ENCODE measurements at places on chromosomes 1 and 21.

- DNase-seq: peak; percentile 27
These were observed 103.9 kb downstream of the CASZ1 start for GRCh38 chr1:10692401-10693021.

DNA sequence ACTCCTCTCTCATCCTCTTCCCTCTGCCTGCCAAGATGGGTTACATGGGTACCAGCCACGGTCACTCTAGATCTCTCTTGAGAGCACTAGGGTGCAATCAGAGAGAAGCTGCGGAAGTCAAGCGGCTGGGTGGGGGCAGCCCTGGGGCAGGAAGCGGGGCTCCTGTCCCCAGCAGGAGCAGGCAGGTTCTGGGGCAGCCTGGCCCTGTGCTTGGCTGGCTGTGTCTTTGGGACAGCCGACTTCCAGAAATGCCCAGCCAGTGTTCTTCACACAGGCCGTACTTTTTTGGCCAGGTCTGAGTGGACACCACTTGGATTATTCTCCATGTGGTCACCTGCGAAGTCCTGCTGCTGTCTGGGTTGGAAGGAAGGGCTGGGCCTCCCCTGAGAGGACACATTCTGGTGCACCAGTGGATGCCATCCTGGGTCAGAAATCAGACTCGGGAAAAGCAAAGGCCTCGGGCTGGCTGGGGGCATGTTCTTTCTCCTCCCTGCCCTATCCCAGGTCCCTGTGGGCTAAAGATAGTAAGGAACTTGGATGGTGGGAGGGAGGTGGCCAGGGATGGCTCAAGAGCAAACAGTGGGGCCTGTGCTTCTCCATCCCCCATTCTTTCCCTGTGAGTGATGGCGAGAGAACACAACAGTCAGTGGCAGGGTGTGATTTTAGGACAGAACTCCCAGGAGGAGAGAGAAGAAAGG is 93.7 kb downstream of the ITPKB start:
- DNase-seq: no peak

DNA sequence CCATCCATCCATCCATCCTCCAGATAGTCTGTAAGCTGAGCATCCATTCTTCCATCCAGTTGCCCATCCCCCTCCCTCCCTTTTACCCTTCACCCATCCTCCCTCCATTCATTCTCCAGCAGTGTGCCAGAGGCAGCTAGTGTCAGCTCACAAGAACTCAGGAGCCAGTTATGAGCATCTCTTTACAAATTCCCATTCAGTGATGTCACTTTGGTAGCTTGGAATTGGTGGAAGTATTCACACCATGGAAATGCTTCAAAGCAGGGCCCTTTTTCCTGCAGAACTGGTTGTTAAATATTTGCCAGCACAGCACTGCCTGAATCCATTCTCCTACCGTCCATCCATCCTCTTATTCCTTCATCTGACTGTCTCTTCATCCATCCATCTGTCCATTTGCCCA is 72.5 kb downstream of the ARHGEF10L start:
- DNase-seq: peak; percentile 59

DNA sequence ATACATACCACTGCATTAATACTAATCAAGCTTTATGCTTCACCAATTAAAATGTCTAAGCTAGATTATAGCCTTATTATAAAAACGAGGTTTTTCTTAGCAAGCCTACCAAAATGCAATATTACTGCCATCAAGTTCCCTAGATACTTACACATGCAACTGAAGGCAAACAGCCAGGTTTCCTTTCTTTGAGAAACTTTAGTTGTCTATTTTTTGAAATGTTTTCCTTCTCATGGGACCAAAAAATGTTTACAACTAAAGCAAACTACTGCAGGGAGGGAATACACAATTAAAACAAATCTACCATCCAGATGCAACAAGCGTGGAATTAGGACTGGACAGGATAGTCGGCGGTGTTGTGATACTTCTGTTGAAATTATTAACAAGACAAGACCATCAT is 1.3 kb downstream of the ZNF644 start:
- no peak for DNase-seq

GRCh38 chr1:178940068-178940765 is 69.3 kb upstream of the ANGPTL1 start:
- DNase-seq: peak; percentile 65

- DNase-seq: peak; percentile 97
These were observed 88.8 kb downstream of the MAST2 start for GRCh38 chr1:45892068-45892785.

DNA sequence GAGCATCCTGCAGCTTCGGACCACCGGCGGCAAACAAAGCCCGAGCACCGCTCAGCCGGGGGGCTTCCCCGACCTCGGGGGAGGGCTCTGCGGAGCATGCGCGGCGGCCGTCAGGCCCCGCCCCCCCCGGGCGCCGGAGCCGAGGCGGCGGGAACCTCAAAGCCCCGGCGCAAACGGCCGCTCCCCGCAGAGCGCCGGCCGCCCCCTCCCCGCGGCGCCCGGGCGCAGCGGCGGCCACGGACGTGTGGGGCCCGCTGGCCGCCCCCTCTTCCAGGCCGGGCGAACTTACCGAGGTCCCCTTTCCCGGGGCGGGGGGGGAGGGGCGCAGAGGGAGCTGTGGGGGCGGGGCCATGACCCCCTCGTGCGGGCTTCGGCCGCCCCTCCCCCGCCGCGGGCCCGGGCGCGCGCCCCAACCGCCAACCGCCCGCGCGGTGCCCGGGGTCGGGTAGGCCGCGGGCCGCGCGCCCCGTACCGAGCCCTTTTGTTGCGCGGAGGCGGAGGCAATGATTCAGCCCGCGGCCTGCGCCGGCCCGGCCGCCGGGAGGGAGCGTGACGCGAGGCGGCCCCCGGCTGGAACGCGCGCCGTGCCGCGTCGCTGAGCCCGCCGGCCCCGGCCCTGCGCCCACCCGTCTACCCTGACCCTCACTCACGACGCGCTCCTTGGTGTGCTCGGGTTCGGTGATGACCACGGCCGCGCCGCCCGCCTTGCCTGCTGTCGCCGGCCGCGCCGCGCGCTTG is 1.7 kb downstream of the RCC2 start:
- peak; percentile 49 for DNase-seq

DNA sequence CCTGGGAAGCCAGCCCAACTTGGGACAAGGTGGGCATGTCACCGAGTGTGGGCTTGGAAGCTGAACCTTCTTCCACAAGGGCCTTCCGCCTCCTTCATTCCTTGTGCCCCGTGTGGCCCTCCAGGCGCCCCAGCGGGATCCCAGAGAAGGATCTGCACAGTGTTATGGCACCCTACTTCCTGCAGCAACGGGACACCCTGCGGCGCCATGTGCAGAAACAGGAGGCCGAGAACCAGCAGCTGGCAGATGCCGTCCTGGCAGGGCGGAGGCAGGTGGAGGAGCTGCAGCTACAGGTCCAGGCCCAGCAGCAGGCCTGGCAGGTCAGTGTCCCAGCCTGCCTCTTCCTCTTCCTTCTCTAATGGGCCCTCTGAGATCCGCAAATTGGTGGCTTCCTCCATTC is 5.8 kb upstream of the BGLAP start:
- DNase-seq: no peak

DNA sequence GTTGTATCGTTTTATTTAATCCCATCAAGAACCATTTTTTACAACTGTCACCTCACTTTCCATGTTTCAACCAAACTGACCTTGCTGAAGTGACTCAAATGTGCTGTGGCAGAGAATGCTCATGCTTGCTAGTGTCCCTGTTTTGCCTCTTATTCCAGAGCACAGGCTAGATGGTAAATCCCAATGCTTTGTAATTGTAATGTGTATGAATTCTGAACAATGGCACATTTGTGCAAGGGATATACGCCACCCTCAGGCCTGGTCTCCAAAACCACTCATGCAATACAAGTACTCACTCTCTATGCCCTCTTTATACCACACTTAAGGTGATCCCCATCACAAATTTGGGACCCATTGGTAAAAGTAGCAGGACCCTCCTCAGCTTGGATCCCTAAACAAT is 313.6 kb downstream of the HHIPL2 start:
- no peak for DNase-seq

DNA sequence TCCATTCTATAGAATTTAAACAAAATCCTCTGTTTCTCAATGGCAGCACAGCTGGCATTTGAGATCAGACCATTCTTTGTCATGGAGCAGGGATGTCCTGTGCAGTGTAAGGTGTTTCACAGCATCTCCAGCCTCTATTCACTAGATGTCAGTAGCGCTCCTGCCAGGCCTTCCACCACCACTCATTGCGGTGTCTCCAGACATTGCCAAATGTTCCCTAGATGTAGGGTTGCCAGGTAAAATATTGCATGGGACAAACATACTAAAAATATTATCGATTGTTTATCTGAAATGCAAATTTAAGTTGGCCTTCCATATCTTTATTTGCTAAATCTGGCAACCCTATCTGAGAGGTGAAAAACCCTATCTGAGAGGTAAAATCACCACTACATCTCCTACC is 11.7 kb downstream of the ITLN2 start:
- peak; percentile 34 for DNase-seq

GRCh38 chr21:27261676-27262075 is 294.8 kb upstream of the ADAMTS5 start:
- peak; percentile 51 for DNase-seq

GRCh38 chr1:86705665-86705985 is 1.2 kb downstream of the SH3GLB1 start:
- DNase-seq: no peak

Measured in M059J (cell line).